ENCODE measurements at places on chromosomes 2 and 18. TPM values are rescaled to one million over a fixed set of nuclear protein-coding genes. Genes with fewer than 3 reads are reported as not detected.

DNA sequence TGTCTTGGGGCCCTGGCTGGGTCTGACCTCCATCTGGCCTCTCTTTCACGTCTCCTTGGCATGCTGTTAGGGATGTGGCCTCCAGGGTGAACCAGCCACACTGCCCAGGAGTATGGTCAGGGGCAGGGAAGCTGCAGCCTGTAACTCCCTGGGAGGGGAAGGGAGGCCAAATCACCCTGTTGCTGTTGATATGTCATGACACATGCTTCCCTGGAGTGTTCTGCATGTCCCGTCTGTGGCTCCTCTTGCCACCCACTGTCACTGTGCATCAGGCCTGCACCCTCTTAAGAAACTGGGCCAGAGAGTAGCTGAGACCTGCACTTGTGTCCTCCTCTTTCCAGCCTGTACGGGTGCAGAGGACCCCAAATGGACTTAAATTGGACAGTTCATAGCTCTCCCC is 221.3 kb downstream of the FHOD3 start:
- no peak for DNase-seq

DNA sequence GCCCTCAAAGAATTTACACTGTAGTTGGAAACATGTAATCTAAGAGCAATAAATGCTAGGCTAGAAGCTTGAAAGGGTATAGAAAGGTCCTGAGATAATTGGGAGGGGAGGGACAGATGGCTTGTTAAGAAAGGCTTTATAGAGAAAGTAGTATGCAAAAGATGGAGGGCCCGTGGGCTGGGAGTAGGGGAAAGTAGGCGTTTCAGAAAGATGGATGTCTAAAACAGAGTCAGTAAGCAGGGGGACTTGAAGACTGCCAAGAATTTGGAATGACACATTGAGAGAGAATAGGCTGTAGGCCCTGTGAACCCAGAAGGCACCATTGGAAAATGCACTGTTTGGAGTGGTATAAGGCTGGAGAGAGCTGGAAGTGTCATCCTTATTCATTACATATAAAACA is 822 bp downstream of the PSMG2 start:
- DNase-seq = no peak

DNA sequence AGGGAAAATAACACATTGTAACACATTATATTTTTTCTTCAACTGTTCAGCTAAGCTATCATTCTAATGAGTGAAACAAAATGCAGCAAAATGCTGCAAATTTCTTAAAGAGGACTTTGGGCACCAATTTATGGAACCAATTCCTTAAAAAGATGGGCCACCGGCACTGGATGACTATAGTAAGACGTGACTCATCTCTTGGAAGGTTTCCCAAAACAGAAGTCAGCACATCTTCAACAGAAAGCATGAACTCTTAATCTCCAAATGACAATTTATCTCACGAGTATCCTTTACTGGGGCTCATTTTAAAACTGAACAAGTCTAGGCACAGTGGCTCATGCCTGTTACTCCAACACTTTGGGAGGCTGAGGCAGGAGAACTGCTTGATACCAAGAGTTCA is 213.4 kb downstream of the CDH20 start:
- no peak for DNase-seq

GRCh38 chr2:33782395-33783230 is 183.5 kb upstream of the FAM98A start:
- DNase-seq = no peak

SALL3 gene
- not detected for total RNA-seq

RHBDD1 gene
- total RNA-seq = 17.9 TPM

DNA sequence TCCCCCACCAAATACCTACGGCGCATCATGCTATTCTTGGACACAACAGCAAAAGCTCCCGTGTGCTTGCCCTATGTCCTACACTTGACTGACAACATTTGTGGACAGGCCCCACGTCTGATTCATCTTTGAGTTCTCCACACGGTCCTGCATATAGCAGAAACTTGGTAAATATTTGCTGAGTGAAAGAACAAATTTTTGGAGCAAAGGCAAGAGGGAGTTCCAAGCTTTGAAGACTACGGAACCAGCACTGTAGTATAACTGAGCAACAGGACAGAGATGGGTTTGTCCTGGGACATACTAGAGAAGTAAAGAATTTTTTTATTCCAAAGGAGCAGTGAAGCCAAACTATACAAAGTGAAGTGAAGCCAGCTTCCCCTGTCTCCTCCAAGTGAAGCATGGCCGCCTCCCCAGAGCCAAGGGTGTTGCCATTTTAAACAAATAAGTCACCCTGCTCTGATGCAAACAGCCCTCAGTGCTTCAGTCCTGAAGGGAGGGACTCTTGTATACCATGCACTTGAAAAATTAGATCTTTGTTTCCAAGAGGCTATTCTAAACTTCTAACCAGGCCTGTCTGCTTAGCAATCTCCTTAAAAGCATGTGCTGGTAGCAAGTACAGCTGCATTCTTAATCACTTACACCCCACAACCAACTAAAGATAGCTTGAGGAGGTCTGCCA is 35.9 kb downstream of the SPRED2 start:
- no peak for DNase-seq

DNA sequence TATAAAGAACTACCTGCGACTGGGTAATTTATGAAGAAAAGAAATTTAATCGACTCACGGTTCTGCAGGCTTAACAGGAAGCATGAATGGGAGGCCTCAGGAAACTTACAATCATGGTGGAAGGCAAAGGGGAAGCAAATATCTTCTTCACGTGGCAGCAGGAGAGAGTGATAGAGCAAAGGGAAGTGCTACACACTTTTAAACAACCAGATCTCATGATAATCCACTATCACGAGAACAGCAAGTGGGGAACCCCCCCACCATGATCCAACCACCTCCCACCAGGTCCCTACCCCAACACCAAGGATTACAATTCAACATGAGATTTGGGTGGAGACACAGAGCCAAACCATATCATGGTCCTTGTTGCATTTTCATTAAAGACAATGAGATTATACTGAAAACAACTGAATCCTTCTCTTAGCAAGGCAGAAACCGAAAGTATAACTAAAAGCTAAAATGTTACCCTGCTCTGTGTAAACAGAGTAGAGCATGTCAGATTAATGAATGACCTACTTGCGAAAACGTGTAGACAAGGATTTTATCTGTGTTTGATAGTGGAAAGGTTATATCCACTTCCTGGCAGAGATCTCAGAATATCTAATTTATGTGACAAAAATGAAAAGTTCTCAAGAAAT is 60.1 kb upstream of the RBBP8 start:
- DNase-seq = no peak

DNA sequence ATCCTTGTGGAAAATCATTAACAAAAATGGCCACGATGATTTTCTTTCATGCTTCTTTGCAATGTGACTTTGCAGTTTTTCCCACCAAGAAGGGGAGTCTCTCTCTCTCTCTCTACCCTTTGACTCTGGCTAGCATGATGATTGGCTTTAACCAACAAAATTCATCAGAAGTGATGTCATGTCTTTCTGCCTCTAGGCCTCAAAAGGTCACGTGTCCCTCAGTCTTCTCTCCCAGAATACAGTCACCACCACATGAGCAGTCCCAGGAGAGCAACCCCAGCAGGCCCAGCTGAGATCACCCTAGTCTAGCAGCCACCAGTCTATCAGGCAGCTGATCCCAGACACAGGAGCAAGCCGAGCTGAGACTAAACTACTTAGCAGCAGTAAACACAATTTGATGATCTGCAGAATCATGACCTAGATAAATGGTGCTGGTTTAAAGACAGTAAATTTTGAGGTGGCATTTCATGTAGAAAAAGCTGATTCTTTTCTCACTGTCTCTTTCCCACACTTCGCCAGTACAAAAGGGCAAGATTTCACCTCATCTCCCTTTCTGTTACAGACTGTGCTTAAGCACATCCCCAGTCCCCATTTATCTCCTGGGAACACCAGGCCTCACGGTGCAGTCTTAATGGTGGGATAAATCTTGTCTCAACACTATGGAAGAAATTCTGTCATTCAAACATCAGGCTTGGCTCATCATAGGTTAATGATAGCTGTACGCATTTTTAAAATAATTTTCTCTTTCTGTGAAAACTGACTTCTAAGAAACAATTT is 132.7 kb downstream of the SCG2 start:
- no peak for DNase-seq

C2orf76 gene
- 13.0 TPM for total RNA-seq

MAL gene
- 2.3 TPM for total RNA-seq

FAP gene
- 14.4 TPM for total RNA-seq

GRCh38 chr18:9175115-9175514 is 38.5 kb downstream of the ANKRD12 start:
- no peak for DNase-seq

DNA sequence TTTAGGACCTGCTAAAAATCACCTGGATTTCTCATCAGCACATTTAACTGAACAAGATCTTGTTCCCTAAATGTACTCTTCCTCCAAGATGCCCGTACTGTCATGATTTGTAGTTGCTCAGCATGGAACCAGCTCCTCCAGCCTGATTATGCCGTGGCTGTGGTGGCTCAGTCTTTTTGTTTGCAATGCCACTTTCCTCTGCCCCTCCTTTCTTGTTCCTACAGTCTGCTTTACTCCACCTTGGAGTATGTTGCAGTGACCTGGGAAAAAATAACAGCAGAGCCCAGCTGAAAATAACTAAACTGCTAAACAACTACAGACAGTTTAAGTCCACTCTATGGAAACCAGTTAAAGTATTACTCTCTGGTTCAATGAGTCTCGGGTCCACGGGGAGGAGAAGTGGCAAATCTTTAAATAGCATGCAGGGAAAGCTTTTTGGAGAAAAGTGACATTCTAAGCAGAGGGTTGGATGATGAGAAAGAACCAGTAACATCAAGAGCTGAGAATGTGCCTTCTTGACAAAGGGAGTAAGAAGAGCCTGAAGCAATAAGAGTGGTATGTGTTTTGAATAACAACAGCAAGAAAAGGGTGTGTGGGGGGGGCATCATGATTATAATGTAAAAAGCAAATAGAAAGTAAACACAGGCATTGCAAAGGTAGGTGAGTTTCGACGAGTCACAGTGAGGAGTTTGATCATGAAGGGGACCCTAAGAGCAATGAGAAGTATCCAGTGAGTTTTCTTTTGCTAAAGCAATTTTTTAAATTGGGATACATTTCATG is 225.7 kb downstream of the TMX3 start:
- no peak for DNase-seq

- no peak for DNase-seq
Measured at GRCh38 chr2:215313255-215313613, 1.4 kb downstream of the ATIC start.

CD8A gene
- total RNA-seq = 0.96 TPM

DNA sequence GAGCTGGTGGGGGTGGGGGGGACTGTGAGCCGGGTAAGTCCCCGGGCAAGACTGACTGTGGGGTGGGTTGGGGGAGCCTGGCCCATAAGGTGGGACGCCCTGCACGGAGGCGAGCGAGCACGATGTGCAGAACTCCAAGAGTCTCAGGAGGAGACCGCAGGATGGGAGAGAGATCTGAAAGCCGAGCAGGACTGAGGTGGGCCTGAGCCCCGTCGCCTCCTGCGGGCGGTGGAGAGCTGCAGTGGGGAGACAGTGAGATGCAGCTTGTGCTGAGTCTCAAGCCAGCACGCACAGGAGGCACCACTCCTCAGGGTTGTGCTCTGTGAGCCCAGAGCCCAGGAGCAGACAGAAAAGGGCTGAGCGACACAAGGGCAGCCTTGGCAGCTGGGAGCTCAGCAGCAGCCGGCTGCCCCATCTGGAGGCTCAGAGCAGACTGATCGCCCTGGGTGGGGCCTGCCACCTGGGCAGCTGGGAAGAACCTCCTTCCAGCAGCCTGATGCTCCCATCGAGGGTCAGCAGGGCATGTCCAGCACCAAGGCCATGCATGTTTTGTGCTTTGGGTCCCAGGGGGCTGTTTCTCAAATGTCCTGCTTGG is 15.9 kb downstream of the ARHGEF4 start:
- DNase-seq = no peak

DNA sequence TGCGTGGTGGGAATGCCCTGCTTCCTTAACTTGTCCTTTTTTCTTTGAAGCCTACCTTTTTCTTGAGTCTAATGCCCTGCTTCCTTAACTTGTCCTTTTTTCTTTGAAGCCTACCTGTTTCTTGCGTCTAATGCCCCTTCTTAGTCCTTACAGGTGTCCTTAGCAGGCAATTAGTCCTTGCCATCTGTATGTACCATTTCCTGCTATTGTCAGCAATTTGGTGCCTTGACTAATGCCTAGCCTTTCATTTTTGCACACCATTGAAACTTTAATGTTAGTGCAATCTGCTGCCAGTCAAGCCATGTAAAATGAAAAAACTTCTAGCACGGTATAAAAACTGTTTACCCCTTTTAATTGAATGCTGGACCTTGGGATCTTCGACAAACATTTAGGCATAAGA is 4.3 kb downstream of the KDM3A start:
- no peak for DNase-seq

DNA sequence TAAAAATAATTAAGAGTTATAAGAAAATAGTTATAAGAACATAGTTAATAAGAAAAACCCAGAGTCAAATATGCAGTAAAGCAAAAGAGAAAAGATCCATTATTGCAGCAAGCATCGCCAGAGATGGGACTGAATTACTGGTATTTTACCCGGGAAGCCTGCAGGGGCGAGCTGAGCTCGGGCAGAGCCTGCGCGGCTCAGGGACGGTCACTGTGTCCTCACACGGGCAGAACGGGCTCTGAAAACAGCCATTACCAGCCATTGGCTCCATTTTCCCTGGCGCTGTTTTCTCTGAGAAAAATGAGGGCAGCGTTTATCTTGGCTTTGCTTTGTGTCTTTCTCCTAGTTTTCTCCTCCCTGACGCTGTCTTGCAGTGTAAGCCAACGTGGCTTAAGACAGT is 95.3 kb upstream of the ALKAL2 start:
- no peak for DNase-seq

DNA sequence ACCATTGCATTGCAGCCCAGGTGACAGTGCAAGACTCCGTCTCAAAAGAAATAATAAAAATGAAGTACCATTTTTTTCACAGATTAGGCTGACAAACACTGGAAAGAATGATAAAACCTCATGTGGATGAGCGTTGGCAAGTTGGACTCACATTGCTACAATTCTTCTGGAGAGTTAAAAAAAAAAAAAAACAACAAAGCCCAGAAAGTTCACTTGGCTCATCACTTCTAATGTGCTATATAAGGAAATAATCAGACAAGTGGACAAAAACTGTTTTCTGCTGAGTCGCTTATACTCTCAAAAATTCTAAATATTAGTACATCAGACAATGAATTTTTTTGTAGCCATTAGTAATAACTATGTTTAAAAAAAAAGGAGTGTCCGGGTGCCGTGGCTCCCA is 38.4 kb downstream of the PKP4 start:
- no peak for DNase-seq

- DNase-seq = no peak
Measured at GRCh38 chr2:25347846-25348245, 6.1 kb upstream of the DNMT3A start.

- DNase-seq = no peak
Measured at GRCh38 chr2:8605351-8606065, 76.3 kb upstream of the ID2 start.

- no peak for DNase-seq
Measured at GRCh38 chr2:6926071-6926732, 9.0 kb downstream of the RNF144A start.

GRCh38 chr2:925309-925708 is 25.3 kb upstream of the SNTG2 start:
- no peak for DNase-seq

- no peak for DNase-seq
Measured at GRCh38 chr2:219569635-219570034, 1.7 kb downstream of the OBSL1 start.

TBR1 gene
- not detected for total RNA-seq

FAM168B gene
- total RNA-seq = 69.2 TPM

- no peak for DNase-seq
Measured at GRCh38 chr2:188973641-188974040, 532 bp upstream of the COL3A1 start.

Data from breast epithelium (tissue), 4 donors.